ENCODE measurements at places on chromosomes 13 and 19.

GRCh38 chr13:37495046-37495445 is 103.5 kb downstream of the POSTN start:
- no peak for DNase-seq

DNA sequence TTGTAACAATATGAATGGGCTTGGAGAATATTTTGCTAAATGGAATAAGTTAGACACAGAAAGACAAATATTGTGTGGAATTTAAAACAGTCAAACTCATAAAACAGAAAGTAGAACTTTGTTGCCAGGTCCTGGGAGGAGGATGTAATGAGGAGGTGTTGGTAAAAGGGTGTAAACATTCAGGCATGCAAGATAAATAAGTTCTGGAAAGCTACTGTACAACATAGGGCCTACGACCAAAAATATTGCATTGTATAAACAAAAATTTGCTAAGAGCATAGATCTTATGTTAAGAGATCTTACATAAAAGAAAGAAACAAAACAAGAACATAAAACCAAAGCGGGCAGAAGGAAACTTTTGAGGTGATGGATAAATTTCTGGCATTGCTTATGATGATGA is 1907.8 kb upstream of the PCDH20 start:
- DNase-seq, result no peak

DNA sequence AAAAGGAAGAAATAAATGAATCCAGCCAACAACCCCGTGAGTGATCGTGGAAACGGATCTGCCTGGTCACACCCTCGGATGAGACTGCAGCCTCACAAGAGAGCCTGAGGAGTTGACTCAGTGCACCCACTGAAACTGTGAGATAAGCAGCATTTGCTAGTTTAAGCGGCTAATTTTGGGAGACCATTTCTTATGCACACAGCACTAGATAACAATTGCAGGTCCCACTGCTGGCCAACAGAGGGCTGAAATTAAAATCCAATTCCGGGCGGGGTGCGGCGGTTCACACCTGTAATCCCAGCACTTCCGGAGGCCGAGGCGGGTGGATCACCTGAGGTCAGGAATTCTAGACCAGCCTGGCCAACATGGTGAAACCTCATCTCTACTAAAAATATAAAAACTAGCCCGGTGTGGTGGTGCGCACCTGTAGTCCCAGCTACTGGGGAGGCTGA is 3.6 kb downstream of the UQCR11 start:
- DNase-seq, result no peak

- DNase-seq, result no peak
Measured at GRCh38 chr19:19460258-19460731, 54.8 kb downstream of the GATAD2A start.

- no peak for DNase-seq
Measured at GRCh38 chr13:26539738-26540292, 17.7 kb upstream of the WASF3 start.

- no peak for DNase-seq
Measured at GRCh38 chr19:2027361-2027760, 11.8 kb upstream of the BTBD2 start.

DNA sequence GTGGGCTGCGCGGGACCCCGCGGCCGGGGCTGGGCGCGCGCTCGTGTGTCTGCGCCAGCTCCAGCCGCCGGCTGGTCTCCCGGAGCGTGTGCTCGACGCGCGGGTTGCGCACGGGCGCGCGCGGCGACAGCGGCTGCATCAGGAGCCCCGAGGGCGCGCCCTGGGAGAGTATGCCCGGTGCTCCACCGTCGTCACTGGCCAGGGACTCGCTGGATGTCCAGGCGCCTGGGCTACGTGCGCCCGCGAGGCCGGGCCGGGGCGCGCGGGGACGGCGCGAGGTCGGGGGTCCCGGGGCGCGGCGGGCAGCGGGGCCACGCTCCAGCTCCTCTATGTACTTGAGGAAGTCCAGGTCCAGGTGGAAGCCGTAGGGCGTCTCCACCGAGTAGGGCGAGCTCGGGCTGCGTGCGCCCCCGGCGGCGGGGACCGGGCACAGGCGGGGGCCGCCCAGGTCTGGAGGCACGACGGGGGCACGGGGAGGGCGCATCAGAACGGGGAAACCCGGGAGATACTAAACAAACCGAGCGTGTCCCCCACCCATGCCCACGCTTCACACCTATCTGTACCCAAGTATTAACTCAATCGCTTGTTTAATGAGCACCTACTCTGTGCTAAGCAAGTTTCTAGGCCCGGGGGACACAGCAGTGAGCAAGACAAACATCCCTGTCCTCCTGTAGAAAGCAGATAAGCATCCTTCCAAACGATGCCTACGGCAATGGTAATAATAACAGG is 7.6 kb downstream of the KANK3 start:
- peak; percentile 68 for DNase-seq

DNA sequence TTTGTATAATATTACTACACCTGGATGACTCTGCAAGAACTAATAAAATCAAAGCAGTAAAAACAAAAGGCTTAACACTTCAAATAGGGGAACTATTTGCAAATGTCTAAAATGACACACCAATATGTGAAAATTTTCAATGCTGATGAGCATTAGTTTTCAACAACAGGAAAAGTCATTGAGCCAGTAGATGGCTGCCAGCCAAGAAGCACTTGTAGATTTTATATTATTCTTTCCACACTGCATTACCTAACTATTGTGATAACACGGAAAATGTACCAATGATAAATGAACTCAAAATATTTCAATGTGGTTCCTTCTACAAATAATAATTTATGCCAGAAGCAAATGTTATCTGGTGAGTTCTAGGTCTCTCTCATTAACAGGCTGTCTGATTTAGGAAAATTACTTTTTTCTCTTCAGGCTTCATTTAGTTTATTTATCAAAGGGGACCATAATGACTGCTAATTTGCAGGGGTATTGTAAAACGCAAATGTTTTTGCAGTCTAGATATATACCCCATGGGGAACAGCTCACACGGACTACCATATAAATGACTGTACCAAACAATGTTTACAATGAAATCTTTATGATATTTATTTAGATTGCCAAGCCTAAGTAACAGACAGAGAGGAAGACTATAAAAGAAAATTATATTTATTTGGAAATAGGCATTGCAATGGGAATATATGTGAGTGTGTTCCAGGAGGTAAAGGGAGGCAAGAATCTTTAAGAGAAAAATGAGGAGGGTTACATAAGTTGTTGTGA is 407.8 kb downstream of the LIG4 start:
- DNase-seq, result no peak

DNA sequence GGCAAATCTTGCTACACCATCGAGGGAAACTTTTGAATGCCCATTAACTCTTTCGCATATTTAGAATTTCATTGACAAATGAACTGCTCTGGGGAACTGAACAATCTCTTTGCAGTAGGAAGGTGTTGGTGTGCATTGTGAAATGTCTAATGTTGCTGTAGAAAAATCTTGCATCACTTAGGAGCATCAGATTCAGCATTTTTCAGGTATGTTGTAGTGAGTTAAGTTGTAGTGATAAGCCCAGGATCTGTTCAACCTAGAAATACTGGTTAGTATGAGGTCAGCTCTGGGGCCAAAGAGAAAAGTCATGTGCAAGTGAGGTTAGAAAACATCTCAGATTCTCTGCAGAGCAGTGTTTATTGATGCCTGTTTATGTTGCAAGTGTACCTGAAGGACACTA is 4.1 kb downstream of the FRY start:
- DNase-seq, result no peak

- DNase-seq, result no peak
Measured at GRCh38 chr19:310141-310651, 19.0 kb upstream of the PLPP2 start.

DNA sequence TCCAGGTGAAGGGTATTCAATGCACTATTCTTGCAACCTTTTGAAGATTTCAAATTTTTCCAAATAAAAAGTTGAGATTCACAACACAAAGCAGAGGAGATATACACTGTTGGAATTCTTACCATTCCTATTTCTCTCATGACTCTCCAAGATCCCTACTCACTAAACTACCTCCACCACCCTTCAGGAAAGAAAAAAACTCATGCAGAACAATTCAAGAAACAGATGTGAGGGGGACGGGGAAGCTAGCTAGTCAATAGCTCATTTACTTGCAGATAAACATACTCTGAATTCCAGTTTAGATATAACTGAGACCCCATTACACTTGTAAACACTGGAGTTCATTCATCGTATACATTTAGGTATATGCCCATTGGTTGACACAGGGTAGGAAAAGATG is 90.0 kb upstream of the SERP2 start:
- DNase-seq, result no peak

- DNase-seq, result no peak
Measured at GRCh38 chr13:104143760-104144416, 1077.7 kb upstream of the SLC10A2 start.

- DNase-seq, result no peak
Measured at GRCh38 chr19:39407410-39407659, 688 bp downstream of the ZFP36 start.

- DNase-seq, result peak; percentile 23
Measured at GRCh38 chr13:36919171-36919832, 736 bp downstream of the SMAD9 start.

GRCh38 chr13:37427843-37428494 is 170.6 kb downstream of the POSTN start:
- no peak for DNase-seq

GRCh38 chr13:98216711-98217285 is 39.7 kb upstream of the RNF113B start:
- no peak for DNase-seq

GRCh38 chr13:112140366-112140765 is 73.4 kb downstream of the SOX1 start:
- no peak for DNase-seq

DNA sequence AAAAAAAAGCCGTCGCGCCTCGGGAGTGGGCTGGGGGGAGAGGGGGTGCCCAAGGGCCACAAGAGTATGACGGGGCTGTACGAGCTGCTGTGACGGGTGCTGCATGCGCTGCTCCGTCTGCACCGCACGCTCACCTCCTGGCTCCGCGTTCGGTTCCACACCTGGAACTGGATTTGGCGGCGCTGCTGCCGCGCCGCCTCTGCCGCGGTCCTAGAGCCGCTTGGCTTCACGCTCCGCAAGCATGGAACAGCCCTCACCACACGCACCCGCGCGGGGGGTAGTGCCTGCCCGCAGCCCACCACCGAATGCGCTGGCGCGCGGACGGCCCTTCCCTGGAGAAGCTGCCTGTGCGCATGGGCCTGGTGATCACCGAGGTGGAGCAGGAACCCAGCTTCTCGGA is 18.8 kb downstream of the C1QTNF9 start:
- DNase-seq, result no peak

DNA sequence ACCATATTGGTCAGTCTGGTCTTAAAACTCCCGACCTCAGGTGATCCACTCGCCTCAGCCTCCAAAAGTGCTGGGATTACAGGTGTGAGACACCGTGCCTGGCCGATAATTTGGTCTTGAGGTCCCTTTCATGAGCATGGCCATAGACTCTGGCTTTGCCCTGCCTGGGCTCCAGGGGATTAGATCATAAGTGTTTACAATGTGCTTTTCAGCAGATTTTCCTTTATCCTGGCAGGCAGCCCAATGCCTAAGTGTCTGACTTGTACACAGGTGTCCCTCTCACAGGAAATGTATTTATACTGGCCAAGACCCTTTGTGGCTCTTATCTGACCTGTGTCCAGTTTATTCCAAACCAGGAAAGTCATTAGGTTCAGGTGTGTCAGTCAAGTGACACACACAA is 15.9 kb downstream of the BCAM start:
- DNase-seq, result peak; percentile 70

GRCh38 chr13:40933508-40934204 is 85.5 kb downstream of the ELF1 start:
- no peak for DNase-seq

- no peak for DNase-seq
Measured at GRCh38 chr13:48571126-48571913, 38.4 kb upstream of the RCBTB2 start.

- DNase-seq, result no peak
Measured at GRCh38 chr13:41418027-41418426, 39.3 kb upstream of the RGCC start.

DNA sequence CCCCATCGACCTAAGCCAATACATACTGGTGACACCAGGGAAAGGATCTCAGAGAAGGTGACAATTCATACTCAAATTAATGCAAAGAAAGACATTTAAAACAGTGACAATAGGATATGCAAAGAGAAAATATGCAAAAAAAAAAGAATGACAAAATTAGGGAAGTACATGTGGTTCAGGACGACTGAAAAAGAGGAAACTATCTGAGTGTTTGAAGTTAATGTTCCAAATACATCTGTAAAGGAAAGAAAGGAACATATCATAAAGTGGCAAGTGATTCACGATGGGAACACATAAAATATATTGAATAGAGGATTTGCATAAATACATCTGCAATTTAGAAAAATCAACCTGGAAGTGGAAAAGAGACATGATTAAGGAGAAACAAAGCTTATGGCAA is 441.4 kb downstream of the SLITRK5 start:
- no peak for DNase-seq

DNA sequence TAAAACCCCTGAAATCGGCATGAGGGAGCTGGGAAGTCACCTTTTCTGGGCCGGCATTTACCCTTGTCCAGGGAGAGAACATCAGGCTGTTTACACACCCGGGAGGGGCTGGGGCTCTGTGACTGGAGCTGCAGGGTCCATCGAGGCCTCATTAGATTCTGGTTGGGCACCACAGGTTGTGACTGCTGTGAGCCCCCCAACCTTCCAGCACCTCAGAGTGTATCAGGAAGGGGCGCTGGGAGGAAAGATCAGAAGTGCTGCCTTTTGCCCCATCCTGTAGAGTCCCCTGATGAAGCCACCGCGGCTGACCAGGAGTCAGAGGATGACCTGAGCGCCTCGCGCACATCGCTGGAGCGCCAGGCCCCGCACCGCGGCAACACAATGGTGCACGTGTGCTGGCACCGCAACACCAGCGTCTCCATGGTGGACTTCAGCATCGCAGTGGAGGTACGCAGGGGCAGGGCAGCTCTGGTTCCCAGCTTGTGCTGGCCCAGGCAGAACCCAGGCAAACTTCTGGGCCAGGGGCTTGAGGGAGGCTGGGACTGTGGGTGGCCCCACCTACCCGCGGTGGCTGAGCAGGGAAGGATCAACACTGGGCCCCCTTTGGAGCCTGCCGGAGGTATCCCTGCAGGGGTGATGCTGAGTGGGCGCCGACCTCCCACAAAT is 136.4 kb downstream of the STK24 start:
- DNase-seq, result no peak

GRCh38 chr19:19817357-19817756 is 4.2 kb downstream of the ZNF506 start:
- no peak for DNase-seq

GRCh38 chr13:100519626-100520025 is 69.0 kb downstream of the GGACT start:
- no peak for DNase-seq

GRCh38 chr19:47376589-47377144 is 27.6 kb downstream of the DHX34 start:
- no peak for DNase-seq

- no peak for DNase-seq
Measured at GRCh38 chr19:19214892-19215291, 3.1 kb downstream of the NCAN start.

DNA sequence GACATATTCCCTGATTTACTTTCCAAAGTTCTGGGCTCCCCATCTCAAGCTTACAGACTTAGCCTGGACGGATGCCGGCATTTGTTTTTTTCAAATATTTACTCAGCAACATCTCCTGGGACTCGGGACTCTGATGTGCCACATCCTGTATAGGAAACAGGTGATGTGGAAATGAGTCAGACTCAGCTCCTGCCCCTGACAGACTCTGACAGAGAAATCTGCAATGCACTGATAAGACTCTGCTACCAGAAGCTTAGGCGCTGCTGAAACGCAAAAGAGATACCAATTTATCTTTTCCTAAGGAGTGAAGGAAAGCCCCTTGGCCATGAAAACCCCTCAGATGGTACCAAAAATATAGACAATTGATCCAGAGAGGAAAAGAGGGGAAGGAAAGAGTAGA is 16.2 kb downstream of the LAIR2 start:
- no peak for DNase-seq

GRCh38 chr13:47843005-47843404 is 158.1 kb downstream of the SUCLA2 start:
- no peak for DNase-seq
